Omental fat pad (tissue), 4 donors: ENCODE measurements at places on chromosomes 4 and X. TPM values are rescaled to one million over a fixed set of nuclear protein-coding genes. Genes with fewer than 3 reads are reported as not detected.

DNA sequence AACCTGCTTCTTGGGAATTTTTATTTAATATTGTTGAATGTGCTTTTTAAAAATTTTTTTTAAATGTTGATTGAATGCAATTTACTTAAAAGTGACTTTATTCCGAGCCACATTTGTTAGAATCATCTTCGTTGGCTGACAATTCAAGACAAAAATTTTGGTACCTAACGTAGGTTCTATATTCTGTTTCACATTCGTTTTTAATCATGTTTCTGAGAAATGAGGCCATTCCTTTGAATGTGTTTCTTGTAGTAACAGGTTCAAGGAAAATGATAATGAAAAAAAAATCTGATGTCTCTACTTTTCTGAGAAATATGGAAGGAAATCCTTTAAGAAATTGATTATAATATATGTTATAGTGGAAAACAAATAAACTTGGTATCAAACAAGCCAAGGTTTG is 92.3 kb upstream of the DCLK2 start:
- no peak for DNase-seq

- DNase-seq: no peak
Observed at GRCh38 chr4:76738086-76738931, 159.6 kb downstream of the SOWAHB start.

AMMECR1 gene
- total RNA-seq: 10.9 TPM

- no peak for DNase-seq
Observed at GRCh38 chr4:5206016-5206790, 154.9 kb downstream of the STK32B start.

PAGE4 gene
- not detected for total RNA-seq

- DNase-seq: no peak
Observed at GRCh38 chr4:172947594-172947993, 221.0 kb upstream of the GALNT7 start.
